ENCODE measurements at places on chromosomes 6 and 20. TPM values are rescaled to one million over a fixed set of nuclear protein-coding genes. Genes with fewer than 3 reads are reported as not detected.

Gene ATP9A
- 11.0 TPM for total RNA-seq

Gene ETV7
- 14.4 TPM for total RNA-seq

Gene PBOV1
- total RNA-seq, result not detected

Gene HUS1B
- 0.15 TPM for total RNA-seq

Gene ATF6B
- total RNA-seq, result 25.3 TPM

Gene C2
- total RNA-seq, result 2.9 TPM

Gene PTPRK
- total RNA-seq, result 71.7 TPM

Gene RSPH4A
- not detected for total RNA-seq

Gene VWA7
- 0.94 TPM for total RNA-seq

Gene C6orf15
- total RNA-seq, result not detected

Gene WFDC10B
- total RNA-seq, result not detected

- peak; percentile 8 for DNase-seq
Observed at GRCh38 chr6:128098000-128098581, 197.2 kb upstream of the THEMIS start.

- peak; percentile 72 for DNase-seq
Observed at GRCh38 chr6:56802584-56802983, 152.3 kb upstream of the BEND6 start.

DNA sequence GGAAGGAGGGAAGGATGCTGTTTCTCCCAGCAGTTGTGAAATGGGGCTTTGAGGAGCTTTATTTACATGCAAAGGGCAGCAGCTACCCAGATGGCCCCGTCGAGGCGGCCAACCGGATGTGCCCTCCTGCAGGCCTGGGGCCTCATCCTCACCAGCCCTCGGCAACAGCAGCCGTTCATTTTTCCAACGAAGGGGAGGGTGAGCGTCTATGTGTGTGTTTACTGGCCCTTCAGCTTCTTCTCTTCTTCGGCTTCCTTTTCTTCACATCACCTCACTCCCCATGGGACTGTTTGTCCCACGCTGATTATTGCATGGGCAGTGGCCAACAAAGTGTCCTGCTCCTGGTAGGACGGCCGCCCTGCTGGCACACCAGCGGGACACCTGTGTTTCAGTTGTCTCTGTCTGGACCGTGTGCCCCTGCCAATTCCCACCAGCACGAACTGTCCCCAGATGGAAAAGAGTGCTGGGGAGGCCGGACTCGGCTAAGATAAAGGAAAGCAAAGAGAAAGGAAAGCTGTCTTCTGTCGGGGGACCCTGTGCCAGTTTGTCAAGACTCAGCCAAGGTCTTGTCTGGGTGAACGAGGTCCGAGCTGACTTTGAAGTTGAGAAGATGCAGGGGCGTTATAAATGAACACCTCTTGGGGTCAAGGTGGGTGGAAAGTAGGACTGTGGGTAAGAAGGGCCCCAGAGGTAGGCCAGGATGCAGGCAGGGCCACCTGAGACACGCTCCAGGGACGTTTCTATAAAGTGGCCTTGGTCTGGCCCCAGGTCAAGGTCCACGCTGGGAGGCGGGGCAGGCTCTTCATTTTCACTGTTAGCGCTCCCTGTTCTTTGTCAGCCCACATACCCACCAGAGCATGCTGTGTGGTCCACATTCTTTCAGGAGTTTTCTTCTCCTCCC, 57.0 kb downstream of the FAM50B start:
- no peak for DNase-seq

- no peak for DNase-seq
Observed at GRCh38 chr6:3451498-3451897, 5.4 kb downstream of the SLC22A23 start.

DNA sequence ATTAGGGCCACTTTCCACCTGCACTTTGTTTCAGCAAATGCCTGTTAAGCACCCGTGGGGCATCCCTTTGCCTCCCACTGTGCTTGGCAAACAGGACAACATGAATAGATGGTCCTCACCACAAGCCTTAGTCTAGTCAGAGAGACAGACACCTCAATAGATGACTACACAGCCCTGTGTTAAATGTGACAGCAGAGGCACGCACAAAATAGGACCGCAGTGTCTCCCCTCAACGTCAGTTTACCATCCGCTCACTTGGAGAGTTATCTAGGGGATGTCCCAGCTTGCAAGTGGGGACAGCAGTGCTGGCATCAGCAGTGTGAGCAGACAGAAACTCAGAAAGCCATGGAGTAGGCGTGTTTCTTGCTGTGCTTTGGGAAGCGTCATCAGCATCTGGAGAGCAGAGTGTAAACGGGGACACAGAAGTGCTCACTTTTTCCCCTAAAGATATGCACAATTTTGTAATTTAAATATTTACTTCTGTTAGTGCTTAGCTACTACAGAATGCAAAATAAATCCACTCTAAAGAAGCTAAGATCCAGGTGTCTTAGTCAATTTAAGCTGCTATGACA, 66.0 kb upstream of the TXNDC5 start:
- no peak for DNase-seq

- DNase-seq, result no peak
Observed at GRCh38 chr20:57581202-57582028, 20.5 kb downstream of the PCK1 start.

GRCh38 chr6:137970368-137970767, 103.3 kb downstream of the TNFAIP3 start:
- no peak for DNase-seq

DNA sequence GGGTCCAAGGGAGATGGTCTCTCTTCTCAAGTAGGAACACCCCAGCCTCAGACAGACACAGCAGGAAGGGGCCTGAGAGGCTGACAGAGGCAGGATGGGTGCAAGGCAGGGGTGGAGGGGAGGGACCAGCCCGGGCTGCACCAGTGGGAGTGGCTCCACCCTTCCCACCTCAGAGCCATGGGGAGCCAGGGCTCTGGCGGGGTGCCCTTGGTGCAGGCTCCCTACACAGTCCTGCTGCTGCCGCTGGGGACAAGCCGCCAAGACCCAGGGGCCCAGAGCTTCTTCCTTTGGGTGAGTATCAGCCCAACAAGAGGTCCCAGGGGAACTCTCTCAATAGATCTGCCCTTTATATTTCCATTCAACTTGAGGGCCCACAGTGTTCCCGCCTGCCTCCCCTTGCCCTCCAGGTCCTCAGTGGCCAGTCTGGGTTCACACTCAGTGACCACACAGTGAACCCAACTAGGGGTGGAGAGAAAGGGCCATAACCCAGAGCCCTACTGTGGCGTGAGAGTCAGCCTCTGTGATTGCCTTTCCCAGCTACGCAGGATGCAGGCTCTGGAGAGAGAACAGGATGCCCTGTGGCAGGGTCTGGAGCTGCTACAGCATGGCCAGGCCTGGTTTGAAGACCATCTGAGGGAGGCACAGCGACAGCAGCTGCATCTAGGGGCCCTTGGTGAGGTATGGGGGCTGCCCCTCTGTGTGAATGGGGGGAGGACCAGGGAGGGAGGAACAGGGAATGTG, 592 bp downstream of the SAPCD1 start:
- no peak for DNase-seq

DNA sequence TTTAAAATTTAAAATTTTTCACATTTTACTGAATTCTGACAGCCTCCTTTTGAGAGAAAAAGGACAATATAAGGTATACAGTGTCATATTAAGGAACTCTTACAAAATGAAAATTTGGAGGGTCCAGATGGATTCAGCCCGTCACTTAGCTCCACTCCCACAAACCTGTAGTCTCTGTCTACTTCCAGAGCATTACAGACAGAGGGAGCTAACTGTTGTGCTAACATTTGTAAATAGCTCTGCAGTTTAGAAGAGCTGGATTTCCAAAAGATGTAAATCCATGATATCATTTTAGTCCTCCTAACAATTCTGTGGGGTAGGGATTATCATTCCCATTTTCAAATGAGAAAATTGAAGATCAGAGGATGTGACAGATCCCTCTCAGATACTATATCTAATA, 16.1 kb upstream of the SERINC3 start:
- no peak for DNase-seq

GRCh38 chr6:19159089-19159488, 678.1 kb upstream of the ID4 start:
- DNase-seq, result no peak

DNA sequence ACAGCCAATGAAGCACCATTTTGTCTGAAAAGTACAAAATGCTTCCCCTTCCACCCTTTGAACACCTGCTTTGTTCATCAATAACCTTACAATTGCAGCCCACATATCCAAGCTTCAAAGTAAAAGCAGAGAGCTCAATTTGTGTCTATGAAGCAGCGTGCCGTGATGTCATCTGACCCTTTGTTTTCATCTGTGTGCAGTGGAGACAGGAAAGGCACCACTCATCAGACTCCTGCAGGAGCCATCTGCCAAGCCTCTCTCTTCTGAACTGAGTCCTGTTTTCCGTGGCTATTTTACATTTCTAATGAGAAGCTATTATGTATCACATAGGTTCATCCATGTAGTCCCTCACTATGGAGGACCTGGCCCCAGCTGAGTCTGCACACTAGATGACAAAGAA, 7.5 kb upstream of the LY86 start:
- no peak for DNase-seq

- no peak for DNase-seq
Observed at GRCh38 chr6:40075056-40075590, 140.9 kb upstream of the MOCS1 start.

- DNase-seq, result no peak
Observed at GRCh38 chr6:126905917-126906316, 212.6 kb upstream of the RSPO3 start.

GRCh38 chr6:151914484-151914883, 107.0 kb downstream of the ESR1 start:
- peak; percentile 85 for DNase-seq

DNA sequence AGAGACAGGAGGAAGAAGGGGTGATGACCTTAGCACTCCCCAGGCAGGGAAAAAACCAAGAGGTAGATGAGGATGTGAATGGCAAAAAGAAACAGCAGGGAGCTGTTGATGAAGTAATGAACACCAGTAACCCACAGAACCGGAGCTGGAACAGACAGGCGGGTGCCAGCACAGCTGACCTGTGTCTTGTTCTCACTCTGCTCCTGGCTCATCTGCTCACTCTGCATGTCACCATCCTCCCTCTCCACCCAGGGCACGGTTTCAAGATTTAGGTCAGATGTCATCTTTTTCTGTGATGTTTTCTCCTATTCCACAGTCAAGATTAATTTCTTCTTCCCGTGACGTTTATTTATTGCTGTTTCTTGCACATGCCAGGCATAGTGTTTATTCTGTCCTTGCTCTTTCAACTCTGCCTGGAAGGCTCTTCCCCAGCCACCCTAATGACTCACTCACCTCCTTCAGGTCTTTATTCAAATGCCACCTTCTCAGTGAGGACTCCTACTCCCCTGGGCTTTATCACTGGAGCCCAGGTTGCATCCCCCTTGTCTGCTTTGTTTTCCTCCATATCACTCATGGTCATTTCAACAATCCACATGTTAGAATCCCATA, 164.5 kb upstream of the HDAC2 start:
- DNase-seq, result peak; percentile 13

- no peak for DNase-seq
Observed at GRCh38 chr6:109081516-109082187, 13.0 kb downstream of the SESN1 start.
